ENCODE measurements at places on chromosomes 2 and 18. TPM values are rescaled to one million over a fixed set of nuclear protein-coding genes. Genes with fewer than 3 reads are reported as not detected.

LYPD6B gene
- not detected for total RNA-seq

PCARE gene
- total RNA-seq, result not detected

NABP1 gene
- total RNA-seq, result 12.2 TPM

ACTG2 gene
- total RNA-seq, result 0.40 TPM

SERPINB5 gene
- 0.10 TPM for total RNA-seq

STK11IP gene
- 15.5 TPM for total RNA-seq

ARMC9 gene
- 14.8 TPM for total RNA-seq

CDK15 gene
- not detected for total RNA-seq

KCNE4 gene
- 0.46 TPM for total RNA-seq

SPATA3 gene
- not detected for total RNA-seq

CKAP2L gene
- total RNA-seq, result 13.9 TPM

OXER1 gene
- total RNA-seq, result not detected

ACMSD gene
- total RNA-seq, result not detected
